ENCODE measurements at places on chromosomes 2 and 18.
A peak's percentile ranks its signal among the peaks of the same experiment; 100 is the strongest.

DNA sequence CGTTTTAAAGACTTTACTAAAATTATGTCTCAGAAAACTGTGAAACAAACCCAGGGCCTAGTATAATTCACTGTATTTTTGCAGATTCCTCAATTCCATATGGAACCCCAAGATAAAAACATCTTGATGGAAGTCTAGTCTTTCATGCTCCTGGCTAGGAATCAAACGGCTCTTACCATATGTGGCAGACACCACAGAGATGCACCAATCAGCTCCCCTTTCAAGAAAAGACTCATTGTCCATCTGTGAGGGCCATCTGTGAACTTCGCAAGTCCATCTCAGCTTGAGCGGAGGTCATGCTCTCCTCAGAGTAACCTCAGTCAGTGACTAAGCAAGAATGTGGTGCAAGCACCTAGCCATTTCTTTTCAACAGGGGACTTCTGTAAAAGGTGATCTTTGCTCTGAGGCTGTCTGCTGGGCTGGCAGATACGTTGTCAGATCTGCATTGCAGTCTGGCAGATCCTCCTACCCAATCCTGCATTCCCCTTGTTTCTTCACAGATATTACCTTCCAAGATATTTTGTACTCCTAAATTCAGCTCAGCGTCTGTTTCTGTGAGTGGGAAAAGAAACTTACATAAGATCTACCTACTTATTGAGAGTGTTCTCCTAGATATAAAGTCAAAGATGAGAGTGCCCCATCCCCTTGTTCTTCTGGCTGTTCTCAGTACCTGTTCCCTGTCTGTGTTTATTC lies 419.3 kb downstream of the SPAG16 start:
- H3K27ac ChIP-seq: no peak overlapping the region
- no peak overlapping the region for H3K4me3 ChIP-seq
- no peak for DNase-seq
- no peaks in the 10 kb centered on the region for H3K36me3 ChIP-seq
- no peaks in the 10 kb centered on the region for H3K4me1 ChIP-seq

- H3K4me3 ChIP-seq: no peak overlapping the region
- no peaks in the 10 kb centered on the region for H3K36me3 ChIP-seq
- DNase-seq: no peak
Measured at GRCh38 chr2:141528990-141529389, 601.8 kb downstream of the LRP1B start.

DNA sequence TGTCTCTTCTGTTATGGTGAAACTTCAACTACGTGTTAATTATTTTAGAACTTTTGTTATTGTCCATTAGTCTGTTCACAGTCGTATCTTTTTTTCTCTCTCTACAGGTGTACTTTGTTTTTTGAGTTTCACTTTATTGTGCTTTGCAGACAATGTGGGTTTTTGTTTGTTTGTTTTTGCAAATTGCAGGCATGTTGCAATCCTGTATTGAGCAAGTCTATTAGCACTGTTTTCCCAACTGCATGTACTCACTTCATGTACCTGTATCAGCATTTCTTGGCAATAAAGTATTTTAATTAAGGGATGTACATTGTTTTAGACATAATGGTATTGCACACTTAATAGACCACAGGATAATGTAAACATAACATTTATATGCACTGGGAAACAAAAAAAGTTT lies 99.1 kb upstream of the FAM110C start:
- DNase-seq: no peak
- no peak overlapping the region for H3K27ac ChIP-seq
- no peaks in the 10 kb centered on the region for H3K27me3 ChIP-seq
- H3K4me1 ChIP-seq: no peaks in the 10 kb centered on the region
- H3K36me3 ChIP-seq: no peaks in the 10 kb centered on the region
- no peak overlapping the region for H3K4me3 ChIP-seq

DNA sequence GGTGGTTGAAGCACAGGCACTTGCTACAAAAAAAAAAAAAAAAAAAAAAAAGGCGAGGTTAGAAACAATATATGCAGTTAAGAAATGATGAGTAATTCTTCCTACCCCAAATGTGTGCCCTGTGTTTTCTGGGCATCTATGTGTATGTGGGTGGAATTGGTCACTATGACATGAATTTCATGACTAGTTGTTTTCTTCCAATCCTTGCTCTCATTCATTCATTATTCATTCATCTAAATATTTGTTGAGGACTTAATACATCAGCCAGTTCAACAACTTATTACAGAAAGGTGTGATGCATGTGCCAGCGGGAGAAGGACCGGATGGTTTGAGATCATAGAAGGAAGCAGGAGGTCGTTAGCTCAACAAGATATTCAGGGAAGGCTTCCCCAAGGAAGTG lies 8.3 kb upstream of the EGR4 start:
- H3K4me3 ChIP-seq: no peak overlapping the region
- DNase-seq: no peak
- H3K27ac ChIP-seq: no peak overlapping the region
- H3K27me3 ChIP-seq: no peaks in the 10 kb centered on the region

- H3K36me3 ChIP-seq: no peaks in the 10 kb centered on the region
- DNase-seq: no peak
- no peaks in the 10 kb centered on the region for H3K27me3 ChIP-seq
Measured at GRCh38 chr18:46236156-46236555, 132.0 kb downstream of the HAUS1 start.

- peaks cover 15% of the 10 kb centered on the region for H3K4me1 ChIP-seq
- H3K4me3 ChIP-seq: no peak overlapping the region
- DNase-seq: peak; percentile 52
- H3K27ac ChIP-seq: peak overlapping the region; percentile 44
- H3K27me3 ChIP-seq: no peaks in the 10 kb centered on the region
Measured at GRCh38 chr18:36350251-36350651, 52.7 kb downstream of the FHOD3 start.

DNA sequence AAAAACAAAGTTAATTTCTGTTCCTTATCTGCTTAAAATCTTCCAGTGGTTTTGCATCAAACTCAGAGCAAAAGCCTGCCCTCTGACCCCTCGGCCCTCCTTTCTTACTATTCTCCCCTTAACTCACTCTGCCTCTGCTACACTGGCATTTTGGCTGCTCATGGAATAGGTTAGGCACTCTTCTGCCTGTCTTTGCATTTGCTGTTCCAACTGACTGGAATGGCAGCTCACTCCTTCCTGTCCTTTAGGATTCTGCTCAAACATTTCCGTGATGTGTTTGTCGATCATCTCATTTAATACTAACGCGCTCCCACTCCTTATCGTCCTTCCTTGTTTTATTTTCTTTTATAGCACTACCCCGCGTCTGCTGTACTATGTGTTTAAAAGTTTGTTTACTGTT lies 815 bp downstream of the CEBPZ start:
- H3K4me1 ChIP-seq: peaks cover 26% of the 10 kb centered on the region
- peaks cover 11% of the 10 kb centered on the region for H3K36me3 ChIP-seq
- H3K27ac ChIP-seq: peak overlapping the region; percentile 81
- H3K27me3 ChIP-seq: no peaks in the 10 kb centered on the region
- DNase-seq: no peak
- peak overlapping the region; percentile 95 for H3K4me3 ChIP-seq

DNA sequence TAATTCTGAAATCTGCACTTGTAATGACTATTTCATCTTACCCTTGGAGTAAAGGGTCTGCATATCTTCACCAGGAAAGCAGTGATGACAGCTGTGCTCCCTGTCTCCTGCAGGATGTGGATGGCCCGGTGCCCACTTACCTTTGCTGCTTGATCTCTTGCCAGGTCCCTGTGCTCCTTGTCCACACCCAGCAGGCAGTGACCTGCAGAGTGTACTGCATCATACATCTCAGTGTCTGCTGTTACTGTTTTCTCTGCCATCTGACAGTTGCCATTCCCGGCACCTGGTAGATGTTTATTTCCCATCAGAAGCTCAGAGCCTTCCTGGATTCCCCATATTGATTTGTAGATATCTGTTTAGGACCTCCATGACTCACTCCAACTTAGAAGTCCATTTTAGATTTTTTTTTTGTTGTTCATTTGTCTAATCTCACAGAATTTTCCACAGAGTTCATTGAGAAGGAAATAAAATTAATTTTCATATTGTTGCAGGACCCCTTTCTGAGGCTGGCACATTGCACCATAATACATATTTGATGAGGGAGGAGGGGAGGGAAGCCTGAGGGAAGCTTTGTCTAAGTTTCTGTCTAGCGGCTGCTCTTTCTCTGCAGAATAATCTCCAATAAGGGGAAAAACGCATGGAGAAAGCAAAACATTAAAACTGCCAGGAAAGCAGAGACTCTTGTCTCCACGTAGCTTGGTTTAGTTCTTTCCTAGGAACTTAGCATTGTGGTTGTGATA lies 697.5 kb upstream of the RAB6C start:
- no peaks in the 10 kb centered on the region for H3K4me1 ChIP-seq
- H3K36me3 ChIP-seq: no peaks in the 10 kb centered on the region
- H3K4me3 ChIP-seq: no peak overlapping the region
- DNase-seq: no peak
- no peaks in the 10 kb centered on the region for H3K27me3 ChIP-seq

GRCh38 chr2:60432035-60432601 lies 121.3 kb downstream of the BCL11A start:
- no peak overlapping the region for H3K4me3 ChIP-seq
- H3K36me3 ChIP-seq: no peaks in the 10 kb centered on the region
- H3K27ac ChIP-seq: no peak overlapping the region
- no peaks in the 10 kb centered on the region for H3K27me3 ChIP-seq
- DNase-seq: no peak

DNA sequence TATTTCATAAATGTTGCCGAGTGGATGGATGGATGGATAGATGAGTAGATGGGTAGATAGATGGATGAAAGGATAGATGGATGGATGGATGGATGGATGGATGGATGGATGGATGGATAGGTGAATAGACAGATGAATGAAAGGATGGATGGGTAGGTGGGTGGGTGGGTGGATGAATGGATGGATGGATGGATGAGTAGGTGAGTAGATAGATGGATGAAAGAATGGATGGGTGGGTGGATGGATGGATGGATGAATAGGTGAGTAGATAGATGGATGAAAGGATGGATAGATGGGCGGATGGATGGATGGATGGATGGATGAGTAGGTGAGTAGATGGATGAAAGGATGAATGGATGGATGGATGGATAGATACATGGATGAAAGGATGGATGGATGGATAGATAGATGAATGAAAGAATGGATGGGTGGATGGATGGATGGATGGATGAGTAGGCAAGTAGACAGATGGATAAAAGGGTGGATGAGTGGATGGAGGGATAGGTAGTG lies 104.3 kb downstream of the SMAD7 start:
- no peak for DNase-seq
- no peak overlapping the region for H3K27ac ChIP-seq
- H3K27me3 ChIP-seq: no peaks in the 10 kb centered on the region
- no peak overlapping the region for H3K4me3 ChIP-seq
- no peaks in the 10 kb centered on the region for H3K36me3 ChIP-seq

- no peak for DNase-seq
- H3K4me3 ChIP-seq: no peak overlapping the region
- no peaks in the 10 kb centered on the region for H3K27me3 ChIP-seq
Measured at GRCh38 chr2:24891201-24891600, 28.8 kb downstream of the ADCY3 start.

- H3K27ac ChIP-seq: peak overlapping the region; percentile 55
- peaks cover 22% of the 10 kb centered on the region for H3K36me3 ChIP-seq
- H3K27me3 ChIP-seq: no peaks in the 10 kb centered on the region
Measured at GRCh38 chr2:28809927-28810326, 707 bp upstream of the SPDYA start.

DNA sequence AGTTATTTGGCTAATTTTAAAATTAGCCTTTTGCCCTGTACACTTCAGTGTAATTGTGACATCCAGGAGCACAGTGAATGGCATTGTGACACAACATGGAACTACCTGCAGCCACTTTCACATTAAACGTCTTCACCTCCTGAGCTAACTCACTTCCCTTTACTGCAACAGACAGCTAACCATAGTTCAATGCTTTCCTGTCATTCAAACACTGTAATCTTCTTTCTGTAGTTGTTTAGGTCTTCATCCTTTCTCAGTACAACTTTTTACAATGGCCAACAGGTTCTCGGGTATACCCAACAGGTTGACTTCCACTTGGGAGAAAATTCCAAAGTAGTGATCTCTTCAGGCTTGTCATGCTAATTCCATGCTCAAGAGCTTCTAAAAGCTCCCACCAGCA lies 8.6 kb upstream of the AGPS start:
- no peaks in the 10 kb centered on the region for H3K27me3 ChIP-seq
- no peak overlapping the region for H3K4me3 ChIP-seq
- H3K27ac ChIP-seq: no peak overlapping the region

GRCh38 chr18:69787825-69788547 lies 159.7 kb downstream of the CD226 start:
- H3K27ac ChIP-seq: no peak overlapping the region
- no peak for DNase-seq
- no peaks in the 10 kb centered on the region for H3K27me3 ChIP-seq
- H3K36me3 ChIP-seq: no peaks in the 10 kb centered on the region

DNA sequence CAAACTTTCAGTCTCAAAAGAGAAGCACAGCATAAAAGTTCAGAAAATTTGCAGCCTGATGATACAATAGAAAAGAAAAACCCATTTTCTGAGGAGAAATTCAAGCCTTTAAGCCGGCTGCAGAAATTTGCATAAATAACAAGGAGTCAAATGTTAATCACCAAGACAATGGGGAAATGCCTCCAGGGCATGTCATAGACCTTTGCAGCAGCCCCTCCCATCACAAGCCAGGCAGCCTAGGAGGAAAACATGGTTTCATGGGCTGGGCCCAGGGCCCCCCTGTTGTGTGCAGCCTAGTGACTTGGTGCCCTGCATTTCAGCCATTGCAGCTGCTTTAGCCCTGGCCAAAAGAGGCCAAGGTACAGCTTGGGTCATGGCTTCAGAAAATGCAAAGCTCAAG lies 54.1 kb upstream of the CAVIN2 start:
- no peaks in the 10 kb centered on the region for H3K4me1 ChIP-seq
- no peaks in the 10 kb centered on the region for H3K36me3 ChIP-seq
- no peaks in the 10 kb centered on the region for H3K27me3 ChIP-seq
- DNase-seq: no peak
- no peak overlapping the region for H3K4me3 ChIP-seq

- no peaks in the 10 kb centered on the region for H3K4me1 ChIP-seq
- no peak overlapping the region for H3K27ac ChIP-seq
- no peaks in the 10 kb centered on the region for H3K36me3 ChIP-seq
- no peak for DNase-seq
- no peaks in the 10 kb centered on the region for H3K27me3 ChIP-seq
Measured at GRCh38 chr2:158651358-158652057, 143.6 kb upstream of the DAPL1 start.

GRCh38 chr2:142824756-142825155 lies 52.7 kb upstream of the KYNU start:
- no peak overlapping the region for H3K4me3 ChIP-seq
- no peaks in the 10 kb centered on the region for H3K36me3 ChIP-seq
- no peak overlapping the region for H3K27ac ChIP-seq
- no peak for DNase-seq
- H3K27me3 ChIP-seq: no peaks in the 10 kb centered on the region
- H3K4me1 ChIP-seq: no peaks in the 10 kb centered on the region

GRCh38 chr2:24910245-24910644 lies 9.8 kb downstream of the ADCY3 start:
- H3K27ac ChIP-seq: no peak overlapping the region
- no peaks in the 10 kb centered on the region for H3K4me1 ChIP-seq
- DNase-seq: no peak
- no peaks in the 10 kb centered on the region for H3K27me3 ChIP-seq
- no peak overlapping the region for H3K4me3 ChIP-seq
